ENCODE measurements at places on chromosomes 6 and 20.

- no peaks in the 10 kb centered on the region for H3K4me1 ChIP-seq
- no peaks in the 10 kb centered on the region for H3K27me3 ChIP-seq
- no peaks in the 10 kb centered on the region for H3K36me3 ChIP-seq
- no peak overlapping the region for H3K27ac ChIP-seq
Observed at GRCh38 chr6:138882369-138883017, 86.6 kb downstream of the ECT2L start.

DNA sequence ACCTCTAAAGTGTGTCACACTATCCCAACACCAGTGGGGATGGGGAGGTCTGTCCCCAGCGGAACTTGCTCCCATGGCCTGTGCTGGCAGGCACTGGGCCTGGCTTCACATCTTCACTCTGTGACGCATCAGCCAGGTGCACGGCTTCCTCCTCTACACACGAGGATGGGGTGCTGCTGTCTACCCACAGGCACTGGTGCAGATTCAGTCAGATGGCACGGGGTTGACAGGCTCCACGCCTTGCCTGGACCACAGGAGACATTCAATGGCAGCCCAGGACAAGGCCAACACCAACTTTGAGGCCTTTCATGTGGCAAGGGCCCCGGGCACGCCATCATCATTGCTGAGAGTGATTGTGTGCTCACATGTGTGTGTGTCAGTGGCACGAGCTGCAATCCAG, 92.4 kb downstream of the TMEM242 start:
- peaks cover 16% of the 10 kb centered on the region for H3K27me3 ChIP-seq
- H3K4me1 ChIP-seq, result peaks cover 21% of the 10 kb centered on the region
- no peak overlapping the region for H3K4me3 ChIP-seq
- no peak overlapping the region for H3K27ac ChIP-seq
- H3K36me3 ChIP-seq, result peaks cover 6% of the 10 kb centered on the region

DNA sequence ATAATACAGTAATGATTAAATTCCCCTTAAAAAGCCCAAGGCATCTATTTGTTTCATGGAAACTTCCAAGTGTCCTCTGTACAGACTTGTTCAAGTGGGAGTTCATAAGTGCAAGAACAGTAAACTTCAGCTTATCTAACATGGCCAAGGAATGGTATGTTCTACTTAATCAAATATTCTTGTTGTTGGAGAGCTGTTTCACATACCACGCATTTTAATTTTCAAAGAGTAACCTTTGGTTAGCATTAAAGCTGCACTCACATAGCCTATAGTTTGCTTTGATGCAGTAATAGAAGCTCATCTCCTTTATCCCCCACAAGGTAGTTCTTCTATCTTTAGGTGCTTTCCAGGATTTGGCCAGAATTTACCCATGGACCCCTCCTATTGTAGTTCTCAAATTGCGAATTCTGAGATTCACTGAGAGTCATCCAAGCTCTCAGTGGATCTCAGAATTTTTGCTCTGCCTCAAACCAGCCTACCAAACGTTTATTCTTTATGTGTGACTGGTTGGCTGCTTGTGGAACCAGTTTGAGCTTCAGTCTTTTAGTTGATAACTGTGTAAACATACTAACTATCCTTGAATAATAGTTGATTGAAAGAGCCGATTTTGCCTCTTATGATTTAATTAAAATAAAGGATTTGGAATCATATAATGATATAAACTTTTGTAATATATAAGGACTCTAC, 668.0 kb upstream of the FLRT3 start:
- H3K4me3 ChIP-seq, result no peak overlapping the region
- no peaks in the 10 kb centered on the region for H3K27me3 ChIP-seq
- no peak for DNase-seq
- no peaks in the 10 kb centered on the region for H3K36me3 ChIP-seq
- H3K4me1 ChIP-seq, result no peaks in the 10 kb centered on the region
- no peak overlapping the region for H3K27ac ChIP-seq

GRCh38 chr20:56373942-56374341, 15.2 kb downstream of the FAM210B start:
- no peak overlapping the region for H3K27ac ChIP-seq
- peaks cover 9% of the 10 kb centered on the region for H3K4me1 ChIP-seq
- H3K27me3 ChIP-seq, result no peaks in the 10 kb centered on the region
- H3K36me3 ChIP-seq, result peaks cover 7% of the 10 kb centered on the region
- no peak overlapping the region for H3K4me3 ChIP-seq

DNA sequence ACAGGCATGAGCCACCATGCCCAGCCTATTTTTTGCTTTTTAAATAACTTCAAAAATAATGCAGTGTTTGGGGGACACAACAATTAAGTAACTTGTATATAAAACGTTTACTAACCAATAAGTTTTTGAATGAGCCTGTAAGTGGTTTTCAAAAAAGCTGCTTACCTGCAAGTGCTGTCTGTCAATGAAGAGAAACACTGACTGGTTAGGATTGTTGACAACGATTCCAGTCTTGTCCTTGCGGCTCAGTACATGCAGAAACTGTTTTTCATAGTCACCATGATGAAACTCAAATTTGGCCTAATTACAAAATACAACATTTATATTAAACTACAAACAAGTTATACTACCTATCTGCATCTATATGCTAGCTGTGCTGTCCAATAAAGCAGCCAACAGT, 10.3 kb downstream of the C6orf62 start:
- peaks cover 95% of the 10 kb centered on the region for H3K36me3 ChIP-seq
- peaks cover 48% of the 10 kb centered on the region for H3K4me1 ChIP-seq
- H3K27ac ChIP-seq, result peak overlapping the region; percentile 62
- H3K27me3 ChIP-seq, result no peaks in the 10 kb centered on the region
- no peak overlapping the region for H3K4me3 ChIP-seq
- no peak for DNase-seq

GRCh38 chr20:1467355-1468116, 887 bp upstream of the NSFL1C start:
- H3K27me3 ChIP-seq, result peaks cover 7% of the 10 kb centered on the region
- H3K36me3 ChIP-seq, result peaks cover 3% of the 10 kb centered on the region
- no peak for DNase-seq
